Esophagus squamous epithelium (tissue), 5 donors: ENCODE measurements at places on chromosomes 16 and 17.

DNA sequence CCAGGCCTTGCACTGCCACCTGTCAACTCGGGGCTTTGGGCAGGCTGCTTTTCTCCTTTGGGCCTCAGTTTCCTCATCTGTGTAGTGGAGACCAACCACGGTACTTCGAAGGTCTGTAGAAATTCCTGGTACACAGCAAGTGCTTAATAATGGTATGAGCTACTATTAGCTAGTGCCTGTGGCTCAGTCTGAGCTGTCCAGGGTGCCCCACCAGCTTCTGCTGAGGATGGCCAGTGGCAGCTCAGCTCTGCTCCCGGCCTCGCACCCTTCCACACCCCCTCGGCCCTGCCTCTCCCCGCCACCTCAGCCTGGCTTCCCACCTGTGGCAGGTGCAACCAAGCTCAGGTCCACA, 26.2 kb upstream of the PLCG2 start:
- DNase-seq: no peak

DNA sequence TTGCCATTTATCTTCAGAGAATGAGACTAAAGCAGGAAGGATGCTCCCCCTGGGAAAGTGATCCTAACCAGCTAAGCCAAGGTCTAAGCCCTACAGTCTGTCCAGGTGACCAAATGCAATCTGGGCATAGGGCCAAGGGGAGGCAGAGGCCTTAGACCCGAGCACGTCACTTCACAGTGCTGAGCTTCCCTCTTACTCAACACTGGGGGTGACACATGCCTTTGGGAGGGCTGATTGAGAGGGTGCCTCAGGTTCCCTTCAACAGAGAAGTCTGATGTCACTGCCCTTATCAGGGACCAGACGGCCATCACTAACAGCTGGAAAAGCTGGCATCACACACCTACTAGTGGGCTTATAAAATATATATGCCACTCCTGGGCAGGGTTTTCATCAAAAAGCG, 4.0 kb downstream of the CIAO2B start:
- no peak for DNase-seq

DNA sequence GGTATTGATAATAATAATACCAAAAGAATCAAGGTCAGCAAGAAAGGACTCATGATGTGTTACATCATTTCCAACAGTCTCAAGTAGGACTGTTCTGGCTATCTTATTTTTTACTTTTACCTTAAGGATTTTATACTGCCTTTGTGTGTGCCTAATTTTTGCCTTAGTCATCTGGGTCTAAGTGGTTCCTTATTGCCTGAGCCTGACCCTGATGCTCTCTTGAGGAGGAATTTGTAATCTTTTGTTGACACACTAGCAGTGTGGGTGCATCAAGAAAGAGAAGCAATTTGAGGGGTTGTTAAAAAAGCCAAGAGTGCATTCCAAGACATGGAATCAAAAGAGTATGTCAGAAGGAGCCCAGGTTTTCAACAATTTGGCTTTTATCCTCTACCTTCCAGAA, 59.3 kb downstream of the TMEM100 start:
- DNase-seq: no peak

- DNase-seq: no peak
Observed at GRCh38 chr17:75774471-75774990, 9.5 kb upstream of the GALK1 start.

DNA sequence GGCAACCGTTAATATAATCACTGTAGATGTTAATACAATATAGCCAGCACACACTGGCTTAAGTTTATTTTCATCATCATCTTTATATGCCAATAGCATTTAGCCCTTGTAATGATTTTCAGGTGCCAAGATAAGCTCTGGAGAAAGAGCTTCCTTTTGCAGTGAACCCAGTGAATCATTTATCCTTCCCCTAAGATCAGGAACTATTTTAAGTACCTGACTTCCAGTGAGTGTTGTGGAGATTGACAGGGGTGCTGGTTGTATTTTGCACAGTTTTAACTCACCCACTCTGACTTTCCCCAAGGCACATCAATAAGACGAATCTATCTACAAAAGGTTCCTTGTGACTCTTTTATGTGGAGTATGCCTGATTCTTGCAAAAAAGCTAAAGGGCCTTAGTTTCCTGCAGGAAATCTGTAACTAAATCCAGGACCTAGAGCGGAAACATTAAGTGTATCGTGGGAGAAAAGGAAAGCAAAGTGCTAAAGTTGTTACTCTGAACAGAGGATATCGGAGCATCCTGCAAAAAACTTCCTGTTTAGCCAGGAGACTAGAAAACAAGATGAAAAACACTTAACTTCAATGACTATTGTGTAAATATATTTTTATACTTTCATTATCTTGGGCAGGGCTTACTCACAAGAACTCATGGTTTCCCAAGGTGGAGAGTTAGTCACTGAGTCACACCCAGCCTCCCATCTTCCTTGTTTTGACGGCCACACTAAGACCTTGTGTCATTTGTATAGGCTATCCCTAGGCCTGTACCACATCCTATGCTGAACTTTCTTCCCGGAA, 183.6 kb downstream of the MAP2K6 start:
- DNase-seq: no peak

- no peak for DNase-seq
Observed at GRCh38 chr17:27649929-27650328, 18.9 kb downstream of the LGALS9 start.

DNA sequence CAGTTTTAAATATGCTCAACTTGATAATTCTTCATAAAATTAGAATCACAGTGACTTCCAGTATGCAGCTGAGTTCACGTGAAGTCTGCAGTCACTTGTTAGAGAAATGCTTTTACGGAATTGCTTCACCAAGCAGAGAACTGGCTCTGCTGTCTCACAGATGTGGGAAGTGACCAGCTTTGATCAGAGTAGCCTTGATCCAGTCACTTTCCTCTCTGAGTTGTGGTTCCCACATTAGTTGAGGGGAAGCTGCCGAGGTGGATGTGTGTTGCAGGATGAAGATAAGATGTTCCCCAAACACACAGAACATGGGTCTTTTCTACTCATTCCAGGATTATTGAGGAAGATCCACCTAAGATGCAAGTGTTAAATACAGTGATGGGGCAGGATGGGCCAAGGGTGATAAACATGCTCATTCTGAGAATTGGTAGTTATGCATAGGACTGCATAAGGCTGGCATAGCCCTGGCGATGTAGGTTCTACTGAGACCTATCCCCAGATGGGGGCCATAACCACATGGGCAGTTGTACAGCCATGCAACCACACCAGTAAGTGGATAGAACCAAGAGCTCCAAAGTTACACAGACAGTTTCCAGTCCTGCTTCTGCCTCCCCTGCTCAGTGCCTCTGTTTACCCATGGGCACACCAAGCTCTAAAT, 168.9 kb upstream of the MAF start:
- DNase-seq: no peak

- peak; percentile 41 for DNase-seq
Observed at GRCh38 chr16:20740901-20741521, 607 bp downstream of the THUMPD1 start.

- DNase-seq: no peak
Observed at GRCh38 chr16:14088155-14088753, 17.1 kb downstream of the MRTFB start.

GRCh38 chr16:23280483-23280967, 21.6 kb upstream of the SCNN1B start:
- no peak for DNase-seq

- no peak for DNase-seq
Observed at GRCh38 chr16:11978080-11978479, 1.5 kb downstream of the SNX29 start.

GRCh38 chr16:46808997-46809396, 22.0 kb downstream of the C16orf87 start:
- DNase-seq: no peak

DNA sequence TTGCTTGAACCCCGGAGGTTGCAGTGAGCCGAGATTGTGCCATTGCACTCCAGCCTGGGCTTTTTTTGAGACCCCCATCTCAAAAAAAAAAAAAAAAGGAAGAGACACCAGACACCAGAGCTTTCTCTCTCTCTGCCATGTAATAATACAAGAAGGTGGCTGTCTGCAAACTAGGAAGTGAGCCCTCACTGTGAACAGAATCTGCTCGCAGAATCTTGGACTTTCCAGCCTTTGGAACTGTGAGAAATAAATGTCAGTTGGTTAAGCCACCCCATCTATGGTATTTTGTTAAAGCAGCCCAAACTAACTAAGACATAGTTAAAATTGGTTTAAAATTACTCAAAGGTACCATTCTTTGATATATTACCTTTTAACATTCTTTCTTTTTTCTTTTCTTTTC, 10.1 kb upstream of the STX1B start:
- no peak for DNase-seq

GRCh38 chr17:3207367-3207766, at the start of gene OR1A1:
OR1A1 (plus strand) TSS chr17:3207667; CDS start chr17:3215621, 7,954 bp downstream.
- DNase-seq: no peak

DNA sequence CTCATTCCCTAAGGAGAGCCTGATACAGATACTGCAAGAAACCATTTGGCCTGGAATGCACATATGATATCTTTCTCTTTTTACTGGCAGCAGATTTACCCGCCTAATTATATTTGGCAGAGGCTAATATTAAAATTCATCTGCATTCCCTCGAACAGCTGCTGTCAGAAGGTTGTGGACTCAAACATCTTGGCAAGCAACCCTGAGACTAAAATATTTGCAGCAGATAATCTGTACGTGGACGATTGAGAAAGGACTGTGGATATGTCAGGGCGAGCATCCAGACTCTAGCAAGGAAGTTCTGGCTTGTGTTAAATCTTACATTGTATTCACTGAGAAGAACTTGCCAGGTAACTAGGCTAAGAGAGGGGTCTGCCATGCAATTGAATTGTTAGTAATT, 65.2 kb downstream of the SNX20 start:
- DNase-seq: no peak

DNA sequence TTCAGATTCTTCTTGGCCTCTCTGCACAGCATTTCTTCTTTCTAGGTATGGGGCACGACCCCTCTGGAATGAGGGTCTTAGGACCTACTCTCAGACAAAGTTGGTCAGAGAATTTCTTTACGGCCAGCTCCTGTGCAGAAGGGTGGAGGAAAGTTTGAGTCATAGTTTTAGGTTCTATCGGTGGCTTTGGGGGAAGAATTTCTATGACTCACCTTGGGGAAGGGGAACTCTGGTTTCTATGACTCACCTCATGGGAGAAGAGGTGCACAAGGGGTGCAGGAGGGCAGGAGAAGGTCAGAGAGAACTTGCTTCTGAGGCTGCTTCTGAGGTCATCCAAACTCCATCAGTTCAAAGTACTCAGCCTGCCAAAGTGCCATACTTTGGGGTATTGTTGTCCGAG, 2.5 kb upstream of the ABCC12 start:
- no peak for DNase-seq

DNA sequence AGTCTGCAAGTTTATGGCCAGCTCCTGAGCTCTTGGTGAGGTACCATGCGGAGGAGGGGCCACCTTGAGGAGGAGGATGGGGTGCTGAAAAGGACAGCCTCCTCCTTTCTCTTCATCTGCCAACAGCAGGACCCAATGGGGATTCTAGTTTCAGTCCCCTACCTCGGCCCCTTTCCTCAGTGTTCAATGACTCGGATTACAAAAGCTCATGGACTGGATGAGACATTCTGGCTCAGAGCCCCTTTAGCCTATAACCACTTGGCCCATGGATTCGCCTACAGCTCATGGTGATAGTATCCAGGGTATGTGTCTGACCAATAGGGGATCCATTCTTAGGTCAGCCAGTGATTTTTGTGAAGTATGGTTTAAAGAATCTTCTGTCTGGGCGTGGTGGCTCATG, 8.5 kb upstream of the PIK3R6 start:
- DNase-seq: no peak

DNA sequence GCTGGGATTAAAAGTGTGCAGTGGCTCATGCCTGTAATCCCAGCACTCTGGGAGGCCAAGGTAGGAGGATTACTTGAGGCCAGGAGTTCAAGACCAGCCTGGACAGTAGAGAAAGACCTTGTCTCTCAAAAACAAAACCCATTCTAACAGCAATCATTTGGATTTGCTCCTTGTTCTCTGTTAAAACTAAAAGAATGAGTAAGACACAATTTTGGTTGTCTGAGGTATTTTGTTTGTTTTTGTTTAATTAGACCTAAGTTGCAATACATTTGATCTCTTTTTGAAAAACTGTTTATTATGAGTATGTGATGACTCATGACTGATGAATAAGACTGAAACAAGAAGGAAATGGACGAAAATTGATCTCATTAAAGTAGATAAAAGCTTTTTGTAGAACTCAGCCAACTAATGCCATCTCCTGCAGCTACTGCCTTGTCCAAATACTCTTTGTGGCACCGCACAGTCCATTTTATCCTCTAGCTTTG, 29.0 kb downstream of the GLG1 start:
- DNase-seq: no peak

DNA sequence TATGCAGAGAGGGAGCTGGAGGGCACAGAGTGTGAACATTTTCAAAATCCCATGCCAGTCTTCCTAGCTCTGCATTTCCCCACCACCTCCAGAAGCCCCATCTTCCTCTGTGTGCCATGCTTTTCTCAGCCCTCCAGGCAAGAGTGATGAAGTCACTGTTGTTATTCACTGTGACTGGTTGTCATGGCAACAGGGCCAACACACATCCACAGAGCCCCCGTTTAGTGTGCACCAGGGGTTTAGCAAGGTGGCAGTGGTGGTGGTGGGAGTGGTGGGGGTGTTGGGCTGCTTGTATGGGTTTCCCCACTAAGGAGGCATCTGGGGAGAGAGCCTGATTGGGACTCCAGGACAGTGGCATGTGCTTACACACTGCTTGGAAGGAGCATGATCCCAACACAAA, 309.9 kb upstream of the ASIC2 start:
- DNase-seq: no peak

DNA sequence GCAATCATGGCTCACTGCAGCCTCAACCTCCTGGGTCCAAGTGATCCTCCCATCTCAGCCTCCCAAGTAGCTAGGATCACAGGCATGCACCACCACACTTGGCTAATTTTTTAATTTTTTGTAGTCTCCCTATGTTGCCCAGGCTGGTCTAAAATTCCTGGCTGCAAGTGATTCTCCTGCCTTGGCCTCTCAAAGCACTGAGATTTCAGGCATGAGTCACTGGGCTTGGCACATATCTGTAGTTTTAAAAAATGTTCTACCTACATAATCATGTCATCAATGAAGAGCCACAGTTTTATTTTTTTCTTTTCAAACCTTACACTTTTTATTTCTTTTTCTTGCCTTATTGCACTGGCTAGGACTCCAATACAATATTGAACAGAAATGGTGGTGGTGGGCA, 33.1 kb upstream of the COL1A1 start:
- no peak for DNase-seq

DNA sequence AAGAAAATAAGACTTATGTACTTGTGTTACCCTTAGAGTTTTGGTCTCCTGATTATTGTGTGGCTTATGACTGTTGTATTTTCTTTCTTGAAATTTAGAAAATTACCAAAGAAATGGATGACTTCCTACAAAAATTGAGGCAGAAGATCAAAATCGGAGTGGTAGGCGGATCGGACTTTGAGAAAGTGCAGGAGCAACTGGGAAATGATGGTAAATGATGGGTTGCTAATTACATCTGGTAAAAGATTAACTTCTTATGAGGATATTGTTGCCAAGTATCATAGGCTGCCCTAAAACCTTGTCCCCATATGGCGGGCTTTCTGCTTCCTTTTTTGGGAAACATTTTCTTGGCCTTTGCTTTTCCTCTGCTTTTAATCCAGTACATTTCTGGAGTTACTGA, 4.1 kb downstream of the PMM2 start:
- DNase-seq: no peak

GRCh38 chr17:80251966-80252365, 8.7 kb upstream of the RNF213 start:
- no peak for DNase-seq
